NCI-H1694 (cell line): ENCODE measurements at places on chromosomes 3 and 15.

DNA sequence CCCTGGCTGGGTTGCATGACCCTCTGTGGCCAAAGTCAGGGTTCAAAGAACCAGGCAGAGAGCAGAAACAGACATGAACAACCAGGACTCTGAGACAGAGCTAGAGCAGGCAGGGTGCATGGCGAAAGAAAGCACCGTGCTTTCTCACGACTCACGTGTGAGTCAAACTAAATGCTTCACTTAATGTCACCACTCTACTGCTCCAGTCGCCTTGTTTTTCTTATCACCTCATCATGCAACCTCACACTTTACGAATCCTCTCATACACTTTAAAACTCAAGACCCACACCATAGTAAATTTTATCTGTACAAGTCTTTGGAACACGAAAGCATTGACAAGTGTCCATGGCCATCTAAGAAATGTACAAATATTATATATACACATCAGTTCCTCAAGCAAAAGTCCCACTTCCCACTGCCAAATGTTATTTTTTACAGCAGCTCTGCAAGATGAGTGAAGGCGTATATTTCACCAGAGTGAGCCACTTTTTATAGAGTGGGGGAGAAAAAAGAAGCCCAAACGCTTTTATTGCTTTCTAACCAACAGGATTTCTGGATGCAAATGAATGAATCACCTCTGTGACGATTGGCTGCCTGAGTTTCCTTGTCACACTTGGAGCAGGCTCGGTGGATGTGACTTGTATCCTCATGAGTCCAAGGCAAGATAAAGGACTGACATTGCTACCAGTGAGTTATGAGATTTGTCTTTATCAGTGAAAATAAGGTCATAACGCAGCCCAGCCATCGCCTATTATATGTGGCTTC, 16.0 kb upstream of the MEGF11 start:
- DNase-seq: no peak

DNA sequence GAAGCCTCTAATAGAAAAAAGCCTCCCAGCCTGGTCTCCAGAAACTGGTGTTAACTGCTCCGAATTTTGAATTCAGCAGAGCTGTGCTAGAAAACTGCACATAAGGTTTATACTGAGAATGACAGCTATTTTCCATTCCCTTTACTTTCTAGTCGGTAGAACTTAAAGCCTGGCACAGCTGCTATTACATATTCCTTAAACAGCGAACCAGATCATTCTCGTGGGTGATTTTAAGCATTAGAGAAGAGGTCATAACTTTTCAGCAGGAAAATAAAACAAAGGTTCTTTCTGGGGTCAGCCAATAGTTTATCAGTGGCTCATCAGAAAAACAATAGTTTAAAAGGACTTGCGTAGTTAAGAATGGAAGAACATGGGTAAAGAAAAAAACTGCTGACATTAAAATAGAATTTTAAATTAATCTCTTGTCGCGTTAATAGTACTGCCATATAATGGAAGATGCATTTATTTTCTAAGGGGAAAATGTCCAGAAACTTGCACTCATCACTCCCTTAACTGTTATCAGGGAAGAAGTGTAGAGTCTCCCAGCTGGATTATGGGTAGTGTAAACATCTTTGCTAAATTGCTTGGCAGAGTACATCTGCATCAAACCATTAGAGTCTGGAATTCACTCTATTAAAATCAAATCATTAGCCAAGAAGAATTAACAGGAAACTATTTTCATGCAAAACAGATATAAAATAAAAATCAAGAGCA, 7.9 kb downstream of the VGLL4 start:
- no peak for DNase-seq

- no peak for DNase-seq
Measured at GRCh38 chr15:72847806-72848205, 64.2 kb upstream of the ADPGK start.

DNA sequence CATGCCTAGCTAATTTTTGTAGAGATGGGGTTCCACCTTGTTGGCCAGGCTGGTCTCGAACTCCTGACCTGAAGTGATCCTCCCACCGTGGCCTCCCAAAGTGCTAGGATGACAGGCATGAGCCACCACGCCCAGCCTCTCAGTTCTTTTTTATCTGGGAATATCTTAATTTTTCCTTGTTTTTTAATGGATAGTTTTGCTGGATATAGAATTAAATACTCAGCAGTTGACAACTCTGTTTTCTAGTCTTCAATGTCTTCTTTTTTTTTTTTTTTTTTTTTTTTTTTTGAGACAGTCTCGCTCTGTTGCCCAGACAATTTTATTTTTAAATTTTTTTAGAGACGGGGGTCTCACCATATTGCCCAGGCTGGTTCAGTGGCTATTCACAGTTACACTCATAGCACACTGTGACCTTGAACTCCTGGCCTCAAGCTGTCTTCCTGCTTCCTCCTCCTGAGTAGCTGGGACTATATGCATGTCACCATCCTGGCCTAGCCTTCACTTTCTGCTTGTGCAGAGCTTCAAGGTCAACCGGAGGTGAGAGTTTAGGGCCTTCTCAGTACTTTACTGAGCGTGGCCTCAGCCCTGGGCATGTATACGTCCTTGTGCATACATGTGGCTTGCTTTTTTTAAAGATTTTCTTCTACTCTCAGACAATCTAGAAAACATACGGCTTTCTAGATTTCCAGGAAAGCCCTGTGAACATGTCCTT, 120.5 kb downstream of the ZNF609 start:
- no peak for DNase-seq

- no peak for DNase-seq
Measured at GRCh38 chr15:91860498-91860897, 7.0 kb downstream of the SLCO3A1 start.

- no peak for DNase-seq
Measured at GRCh38 chr15:73844356-73844755, 29.0 kb upstream of the TBC1D21 start.

DNA sequence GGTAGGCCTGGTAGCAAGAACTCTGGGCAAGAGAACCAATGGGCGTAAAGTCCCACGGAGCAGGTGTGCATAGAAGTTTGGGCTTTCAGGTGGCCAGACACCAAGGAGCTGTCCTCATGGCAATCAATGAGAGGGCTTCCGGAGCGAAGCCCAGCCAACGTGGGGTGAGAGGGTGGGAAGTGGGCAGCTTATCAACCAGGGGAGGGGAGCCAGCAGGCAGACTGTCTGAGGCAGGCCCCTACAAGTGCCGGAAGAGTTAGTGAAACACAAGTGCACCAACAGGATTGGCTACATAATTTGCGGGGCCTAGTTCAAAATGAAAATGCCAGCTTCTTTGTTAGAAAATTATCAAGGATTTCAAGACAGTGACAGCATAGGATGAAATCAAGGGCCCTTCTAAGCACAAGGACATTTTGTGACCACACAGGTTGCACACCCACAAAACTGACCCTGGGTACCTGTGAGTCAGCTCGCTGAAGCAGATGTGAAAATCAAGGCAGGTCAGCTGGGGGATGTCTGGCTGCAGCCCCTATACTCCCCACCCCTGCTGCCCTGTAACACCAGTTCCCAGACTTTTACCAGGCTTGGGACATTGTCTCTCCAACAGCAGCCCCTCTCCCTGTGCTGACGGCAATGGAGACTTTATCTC, 102.1 kb upstream of the ETV5 start:
- DNase-seq: no peak

DNA sequence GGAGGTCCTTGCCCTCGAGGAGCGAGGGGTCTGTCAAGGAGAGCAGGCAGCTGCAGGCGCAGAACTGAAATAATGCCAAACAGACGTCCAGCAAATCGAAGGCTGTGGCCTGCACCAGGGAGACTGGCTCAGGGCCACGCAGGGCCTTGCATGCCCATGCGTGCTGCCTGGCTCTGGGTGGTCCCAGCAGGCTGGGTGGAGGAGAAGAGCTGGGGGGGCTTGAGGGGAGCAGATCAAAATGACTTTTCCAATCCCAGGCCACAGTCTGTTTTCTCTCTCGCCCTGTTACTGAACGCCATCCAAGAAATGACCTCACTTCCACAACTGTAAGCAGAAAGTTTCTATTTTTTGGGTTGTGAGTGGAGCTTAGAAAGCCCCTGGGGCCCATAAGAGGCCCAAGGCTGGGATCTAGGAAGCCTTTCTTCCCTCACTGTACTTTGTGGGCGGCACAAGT, 96.9 kb upstream of the RPL32 start:
- no peak for DNase-seq

GRCh38 chr15:80594091-80594889, 100.8 kb upstream of the ABHD17C start:
- no peak for DNase-seq

GRCh38 chr3:78785004-78785403, 982.8 kb downstream of the ROBO1 start:
- DNase-seq: no peak

DNA sequence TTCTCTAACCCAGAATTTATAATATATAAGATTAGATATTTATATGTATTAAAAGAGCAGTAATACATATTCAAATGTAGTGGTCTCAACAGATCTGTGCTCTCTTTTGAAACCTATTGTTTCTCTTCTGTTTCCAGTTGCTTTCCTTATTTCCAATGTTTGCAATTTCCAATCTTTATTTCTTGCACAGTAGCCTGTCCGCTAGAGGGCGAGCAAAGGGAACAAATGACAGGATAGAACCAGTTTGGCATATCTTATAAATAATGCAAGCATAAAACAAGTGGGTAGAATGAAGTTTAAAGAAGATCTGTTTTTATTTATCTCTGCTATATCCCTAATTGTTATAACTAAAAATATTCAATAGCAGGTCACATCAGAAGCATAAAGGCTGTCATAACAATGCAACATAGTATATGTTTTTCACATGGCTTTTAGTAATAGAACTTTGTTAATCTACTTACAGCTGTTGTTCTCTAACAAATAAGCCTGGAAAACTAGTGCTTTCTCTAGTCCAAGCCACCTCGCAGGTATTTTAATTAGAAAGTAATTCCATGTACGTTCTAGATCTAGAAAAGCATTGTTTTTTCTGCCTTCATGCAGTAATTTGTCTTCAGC, 15.1 kb upstream of the TCAIM start:
- peak; percentile 1 for DNase-seq

- DNase-seq: no peak
Measured at GRCh38 chr3:195918176-195918575, 9.8 kb upstream of the TNK2 start.

GRCh38 chr15:67542420-67543347, at the start of gene MAP2K5:
MAP2K5 (plus strand) TSS chr15:67542703; CDS start chr15:67543336, 633 bp downstream.
- peak; percentile 4 for DNase-seq

GRCh38 chr3:35426366-35426958, 212.9 kb upstream of the ARPP21 start:
- no peak for DNase-seq

- no peak for DNase-seq
Measured at GRCh38 chr3:197460002-197460401, 95.8 kb downstream of the BDH1 start.

DNA sequence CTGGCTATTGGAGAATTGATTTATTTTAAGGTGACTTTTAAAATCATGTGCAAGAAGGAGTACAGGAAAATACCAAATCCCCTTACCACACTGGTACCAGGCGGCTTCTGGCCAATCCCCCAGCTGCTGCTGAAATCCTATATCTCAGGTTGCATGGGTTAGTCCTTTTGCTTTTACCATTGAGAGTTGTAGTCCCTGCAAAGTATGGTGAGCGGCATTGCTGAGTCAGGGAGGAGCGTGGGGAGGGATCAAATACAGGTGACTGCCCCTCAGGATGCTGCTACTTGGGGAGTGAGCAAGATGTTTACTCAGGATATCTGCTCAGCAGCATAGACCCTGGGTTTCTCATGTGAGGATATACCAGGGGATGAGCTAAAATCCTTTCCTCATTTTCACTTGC, 131.9 kb upstream of the STAC start:
- DNase-seq: no peak

DNA sequence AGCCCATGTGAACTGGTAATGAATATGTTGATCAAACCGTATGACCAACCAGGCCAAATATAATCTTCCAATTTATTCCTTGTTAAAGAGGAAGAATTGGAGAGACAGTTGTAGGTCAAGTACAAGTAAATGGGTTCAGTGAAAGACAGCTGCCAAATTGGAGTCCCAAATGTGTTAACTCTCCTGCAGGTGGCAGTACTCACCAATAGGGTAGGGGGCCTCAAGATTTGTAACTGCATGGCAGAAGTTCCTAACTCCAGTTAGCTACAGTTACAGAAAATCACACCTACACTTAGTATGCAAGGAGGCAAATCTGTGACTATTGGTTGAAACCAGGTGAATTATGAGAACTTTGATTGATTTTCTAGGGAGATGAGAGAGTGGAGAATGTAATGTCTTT, 278.0 kb downstream of the ZBBX start:
- no peak for DNase-seq

DNA sequence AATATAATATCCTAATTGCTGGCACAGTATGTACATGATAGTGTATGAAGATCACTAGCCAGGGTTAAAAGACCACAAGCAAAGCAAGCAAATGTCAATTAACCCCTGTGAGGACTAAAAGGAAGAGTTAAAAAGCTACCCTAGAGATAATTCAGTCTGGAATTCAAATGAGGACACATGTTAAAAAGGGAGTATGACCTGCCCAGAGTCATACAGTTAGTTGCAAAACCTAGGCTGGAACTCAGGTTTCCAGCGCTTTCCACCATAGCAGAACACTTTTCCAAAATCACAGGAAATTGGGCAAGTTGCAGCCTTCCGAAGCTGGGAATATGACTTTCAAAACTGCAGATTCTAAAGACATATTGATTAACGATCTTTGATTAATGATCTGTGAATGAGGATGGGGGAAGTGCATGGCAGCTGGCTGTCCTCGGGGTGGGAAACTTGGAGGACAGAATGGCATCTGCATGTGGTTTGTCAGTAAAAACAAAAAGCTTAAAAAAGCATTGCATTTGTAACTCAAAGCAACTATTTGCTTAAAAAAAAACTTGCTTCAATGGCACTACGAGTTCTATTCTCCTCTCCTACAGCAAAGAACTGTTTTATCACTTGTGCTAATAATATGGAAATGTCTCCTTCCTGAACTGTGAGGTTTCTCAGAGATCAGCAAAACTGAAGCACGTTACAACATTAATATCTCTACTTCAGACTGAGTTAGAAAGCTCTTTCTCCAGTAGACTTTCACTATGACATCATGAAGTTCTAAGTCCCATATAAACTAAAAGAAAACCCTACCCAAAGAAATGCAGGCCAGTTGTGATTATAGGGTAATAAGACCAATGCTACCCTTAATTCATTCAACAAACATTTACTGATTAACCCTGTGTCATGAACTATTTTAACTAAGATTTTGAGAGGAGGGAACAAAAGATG, 46.2 kb downstream of the IGSF11 start:
- no peak for DNase-seq

- DNase-seq: no peak
Measured at GRCh38 chr15:38688761-38689160, 124.1 kb upstream of the RASGRP1 start.

DNA sequence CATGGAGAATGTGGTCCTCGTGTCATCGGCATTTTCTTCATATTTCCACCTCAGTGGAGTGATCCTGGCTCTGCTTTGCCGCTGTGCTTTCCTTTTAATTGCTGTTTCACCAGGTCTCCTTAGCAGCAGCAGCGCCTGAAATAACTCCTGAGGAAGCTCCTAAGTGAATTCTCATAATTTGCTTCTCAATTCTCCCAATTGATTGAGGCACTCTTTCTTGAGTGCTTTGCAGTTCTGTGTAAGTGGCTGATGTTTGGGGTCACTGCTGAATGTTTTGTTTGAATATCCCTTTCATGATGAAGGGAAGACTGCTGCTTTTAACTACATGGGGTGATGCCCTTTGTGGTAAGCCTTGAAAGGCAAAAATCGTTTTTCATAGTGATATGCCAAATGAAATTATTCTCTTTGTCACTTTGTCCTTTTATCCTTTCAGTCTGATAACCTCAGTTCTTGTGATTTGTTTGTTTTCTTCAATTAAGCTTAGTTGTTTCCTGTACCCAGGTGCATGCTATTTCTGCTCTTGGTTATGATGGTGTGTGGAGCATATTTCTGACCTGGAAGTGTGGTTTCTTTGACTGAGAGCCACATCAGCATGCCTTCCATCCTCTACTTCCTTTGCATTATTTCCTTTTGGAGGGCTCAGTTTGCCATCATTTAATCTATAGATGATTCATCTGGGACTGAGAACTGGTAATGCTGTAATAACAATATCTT, 36.7 kb downstream of the HMG20A start:
- no peak for DNase-seq
